HepG2 (cell line): ENCODE measurements at places on chromosomes 12 and 14.

- DNase-seq = peak; percentile 58
Observed at GRCh38 chr12:26853303-26854030, 20.5 kb upstream of the ITPR2 start.

GRCh38 chr14:68841016-68841809 lies 48.3 kb upstream of the ZFP36L1 start:
- DNase-seq = no peak

DNA sequence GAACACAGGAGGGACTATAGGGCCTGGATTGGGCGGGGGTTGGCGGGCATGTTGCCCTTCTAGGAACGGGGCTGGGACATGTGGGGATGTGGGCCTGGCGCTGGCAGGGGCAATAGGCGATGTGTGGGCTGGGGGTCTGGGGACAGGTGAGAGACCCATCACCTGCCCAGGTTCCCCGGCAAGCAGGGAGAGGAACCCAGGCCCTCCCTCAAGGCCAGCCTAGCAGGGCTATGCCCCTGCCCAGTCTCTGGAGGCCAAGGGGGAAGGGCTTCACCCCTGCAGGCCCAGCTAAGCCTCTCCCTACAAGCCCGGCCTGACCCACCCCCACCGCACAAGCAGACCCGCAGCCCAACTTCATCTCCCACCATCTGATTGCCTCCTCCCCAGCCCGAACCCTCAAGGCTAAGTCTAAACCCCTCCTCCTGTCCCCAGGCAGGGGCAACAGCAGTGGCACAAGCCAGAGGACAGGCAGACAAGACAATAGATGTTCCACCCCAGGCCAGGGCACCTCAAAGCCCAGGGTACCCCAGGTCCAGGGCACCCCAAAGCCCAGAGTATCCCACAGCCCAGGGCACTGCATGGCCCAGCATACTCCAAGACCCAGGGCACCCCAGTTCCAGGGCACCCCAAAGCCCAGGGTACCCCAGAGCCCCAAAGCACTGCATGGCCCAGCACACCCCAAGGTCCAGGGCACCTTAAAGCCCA lies 6.5 kb downstream of the JAG2 start:
- DNase-seq = peak; percentile 15

DNA sequence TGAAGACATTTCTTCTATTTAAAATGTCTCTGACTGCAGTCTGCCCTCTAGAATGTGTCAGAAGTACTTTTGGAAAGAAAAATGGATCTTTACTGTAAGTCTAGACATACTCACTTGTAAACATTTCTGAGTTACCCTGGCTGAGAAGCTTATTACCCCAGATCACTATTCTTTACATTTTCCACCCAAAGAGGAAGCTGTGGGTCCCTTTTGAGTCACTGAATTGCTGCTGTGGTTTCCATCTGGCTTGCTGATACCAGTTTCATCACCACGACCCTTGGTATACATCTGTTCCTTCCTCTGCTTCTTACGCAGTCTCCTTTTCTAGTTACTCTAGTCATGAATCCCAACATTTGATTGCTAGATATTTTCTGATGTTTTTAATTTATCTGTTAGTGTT lies 20.2 kb upstream of the CLEC4D start:
- no peak for DNase-seq

DNA sequence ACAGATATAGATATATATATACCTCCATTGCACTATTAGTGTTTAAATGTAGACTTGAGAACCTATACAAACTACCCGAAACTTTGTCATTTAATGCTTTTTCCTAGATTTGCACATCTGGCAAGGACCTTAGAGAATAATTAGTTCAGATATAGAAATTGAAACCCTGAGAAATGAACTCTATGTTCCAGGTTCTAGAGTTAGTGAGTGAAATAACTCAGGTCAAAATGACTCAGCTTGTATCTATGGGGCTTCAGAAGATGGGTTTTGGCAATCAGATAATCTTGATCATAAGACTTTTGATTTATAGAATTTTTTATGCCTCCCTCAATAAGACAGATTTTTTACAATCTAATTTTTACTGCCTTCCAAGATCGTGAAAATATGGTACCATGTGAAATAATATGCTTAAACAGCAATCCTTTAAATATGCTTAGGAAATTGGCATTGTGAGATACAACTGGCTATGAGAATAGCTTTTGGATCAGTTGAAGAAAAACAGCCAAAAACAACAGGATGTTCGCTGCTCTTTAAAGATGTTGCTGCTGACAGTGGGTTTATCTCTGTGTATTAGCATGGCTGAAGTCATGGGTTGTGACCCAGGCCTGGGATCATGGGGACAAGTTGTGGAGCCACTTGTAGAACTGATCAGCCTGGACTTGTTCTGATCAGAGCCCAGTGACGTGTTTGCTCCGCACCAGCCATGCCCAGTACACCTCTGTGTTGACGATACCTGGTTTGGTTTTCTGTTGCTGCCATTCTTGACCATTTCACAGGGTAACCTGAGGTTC lies 63.6 kb downstream of the TTLL5 start:
- no peak for DNase-seq

DNA sequence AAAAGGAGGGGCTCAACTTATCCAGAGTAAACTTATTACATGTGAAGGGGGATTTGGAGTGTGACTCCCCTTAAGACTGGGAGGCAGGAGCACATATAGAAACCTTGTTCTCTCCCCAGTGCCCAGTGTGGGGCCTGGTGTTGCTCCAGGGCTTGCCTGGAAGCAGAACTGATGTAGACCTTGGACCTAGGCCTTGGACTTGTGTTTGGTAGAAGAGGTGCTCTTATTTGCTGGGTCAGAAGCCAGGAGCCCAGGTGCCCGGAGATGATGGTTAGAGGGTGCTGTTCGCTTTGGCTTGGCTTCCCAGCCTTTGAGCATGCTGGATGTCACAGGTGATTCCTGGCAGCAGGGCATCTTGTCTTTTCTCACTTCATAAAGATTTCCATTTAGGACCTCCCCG lies 110.4 kb downstream of the SMOC1 start:
- no peak for DNase-seq

DNA sequence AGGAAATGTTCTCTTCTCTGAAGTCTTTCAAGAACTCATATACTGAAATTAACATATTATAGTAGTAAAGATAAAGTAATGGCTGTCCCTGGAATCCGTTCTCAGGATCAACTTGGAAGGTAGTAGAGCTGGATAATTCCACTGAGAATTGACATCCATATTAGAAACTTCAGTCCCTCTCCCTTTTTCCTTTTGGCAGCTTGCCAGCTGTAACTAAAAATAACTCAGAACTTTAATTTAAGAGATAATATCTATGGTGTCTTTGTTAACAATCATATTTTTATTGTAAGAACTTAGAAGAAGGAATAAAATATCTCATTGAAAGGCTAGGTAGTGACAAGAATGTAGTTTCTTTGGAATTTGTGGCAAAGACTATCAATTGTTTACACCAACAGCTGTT lies 61.4 kb upstream of the PLEKHA5 start:
- DNase-seq = no peak

GRCh38 chr14:95533822-95534221 lies 1.0 kb upstream of the GLRX5 start:
- DNase-seq = no peak

DNA sequence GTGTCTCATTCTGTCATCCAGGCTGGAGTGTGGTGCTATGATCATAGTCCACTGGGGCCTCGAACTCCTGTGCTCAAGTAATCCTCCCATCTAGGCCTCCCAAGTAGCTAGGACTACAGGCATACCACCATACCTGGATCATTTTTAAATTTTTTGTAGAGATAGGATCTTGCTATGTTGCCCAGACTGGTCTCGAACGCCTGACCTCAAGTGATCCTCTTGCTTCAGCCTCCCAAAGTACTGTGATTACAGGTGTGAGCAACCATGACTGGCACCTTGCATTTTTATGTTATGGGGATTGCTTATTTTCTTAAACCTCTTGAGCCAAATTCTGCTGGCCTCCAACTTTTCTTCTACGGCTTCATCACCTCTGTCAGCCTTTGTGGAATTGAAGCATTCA lies 26.9 kb downstream of the PRORP start:
- no peak for DNase-seq

GRCh38 chr12:49917166-49917787 lies 13.6 kb upstream of the FAIM2 start:
- no peak for DNase-seq

DNA sequence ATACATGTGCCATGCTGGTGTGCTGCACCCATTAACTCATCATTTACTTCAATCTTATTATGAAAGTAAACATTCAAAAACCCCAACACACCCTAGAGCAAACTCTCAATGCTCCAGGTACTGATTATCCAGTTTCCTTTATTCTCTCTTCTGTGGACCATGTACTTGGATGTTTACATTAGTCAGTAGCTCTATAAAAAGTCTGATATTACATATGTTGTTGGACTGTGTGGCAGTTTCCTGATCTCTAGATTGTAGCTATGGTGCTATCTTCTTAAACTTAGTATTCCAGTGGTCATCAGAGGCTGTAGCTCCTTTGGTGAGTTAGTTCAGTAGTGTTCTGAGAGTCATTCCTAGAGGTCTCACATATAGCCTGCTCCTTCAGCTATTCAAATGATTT lies 25.1 kb upstream of the ITGA5 start:
- no peak for DNase-seq
